ENCODE measurements at places on chromosomes 4 and X.

DNA sequence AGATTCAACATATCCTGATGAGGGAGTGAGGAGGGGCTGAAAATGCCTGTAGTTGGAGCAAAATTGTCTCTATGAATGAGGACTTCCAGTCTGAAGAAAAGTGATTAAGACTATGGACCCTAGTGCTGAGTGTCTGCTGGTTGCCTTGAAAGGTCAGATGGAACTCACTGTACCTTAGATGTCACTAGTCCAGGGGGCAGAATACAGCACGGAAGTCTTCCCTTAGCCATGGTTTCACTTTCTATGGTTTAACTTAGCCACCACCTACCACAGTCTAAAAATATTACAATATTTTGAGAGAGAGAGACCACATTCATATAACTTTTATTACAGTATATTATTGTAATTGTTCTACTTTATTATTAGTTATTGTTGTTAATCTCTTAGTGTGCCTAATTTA lies 223.1 kb downstream of the FMR1NB start:
- no peak for DNase-seq

GRCh38 chr4:98937986-98938720 lies 9.2 kb upstream of the EIF4E start:
- no peak for DNase-seq

GRCh38 chr4:1347410-1347864 lies 429 bp downstream of the UVSSA start:
- peak; percentile 73 for DNase-seq

- DNase-seq = peak; percentile 53
Measured at GRCh38 chr4:181566490-181566889, 676.7 kb upstream of the TENM3 start.

GRCh38 chrX:44234541-44234940 lies 108.9 kb downstream of the EFHC2 start:
- no peak for DNase-seq

- no peak for DNase-seq
Measured at GRCh38 chr4:1579001-1579900, 104.9 kb downstream of the FAM53A start.

DNA sequence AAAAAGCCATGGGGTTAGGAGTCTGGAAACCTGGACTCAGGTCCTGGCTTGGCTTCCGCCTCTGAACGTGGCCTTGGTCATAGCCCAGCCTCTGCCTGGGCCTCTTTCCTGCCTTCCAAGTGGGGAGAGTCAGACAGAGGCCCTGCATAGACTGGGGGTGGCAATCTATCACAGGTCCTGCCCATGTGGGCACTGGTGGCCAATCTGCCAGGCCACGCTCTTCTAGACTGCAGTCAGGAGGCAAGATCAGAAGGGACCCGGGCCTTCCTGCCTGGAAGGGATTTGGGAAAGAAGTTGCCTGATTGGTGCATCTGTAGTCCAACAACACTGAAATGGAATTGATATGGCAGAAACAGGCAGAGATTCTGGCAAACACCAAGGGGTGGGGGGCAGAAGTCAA lies 46.1 kb downstream of the CNGA2 start:
- DNase-seq = no peak

DNA sequence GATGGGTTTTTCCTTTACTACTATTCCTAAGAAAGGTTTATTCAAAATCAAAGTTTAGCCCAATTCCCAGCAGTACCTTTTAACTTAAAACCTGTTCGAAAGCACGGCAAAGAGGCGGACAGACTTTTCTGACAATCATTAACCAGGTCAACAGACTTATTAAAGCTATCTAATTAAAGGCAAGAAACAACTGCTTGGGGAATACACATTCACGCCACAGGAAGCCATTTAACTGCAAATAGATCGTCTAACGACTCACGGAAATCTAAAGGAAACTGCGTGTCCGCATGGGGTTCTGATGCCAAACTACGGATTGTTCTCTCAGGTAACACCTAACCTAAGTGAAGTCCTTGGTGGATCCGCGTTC lies 663 bp upstream of the USP53 start:
- no peak for DNase-seq

DNA sequence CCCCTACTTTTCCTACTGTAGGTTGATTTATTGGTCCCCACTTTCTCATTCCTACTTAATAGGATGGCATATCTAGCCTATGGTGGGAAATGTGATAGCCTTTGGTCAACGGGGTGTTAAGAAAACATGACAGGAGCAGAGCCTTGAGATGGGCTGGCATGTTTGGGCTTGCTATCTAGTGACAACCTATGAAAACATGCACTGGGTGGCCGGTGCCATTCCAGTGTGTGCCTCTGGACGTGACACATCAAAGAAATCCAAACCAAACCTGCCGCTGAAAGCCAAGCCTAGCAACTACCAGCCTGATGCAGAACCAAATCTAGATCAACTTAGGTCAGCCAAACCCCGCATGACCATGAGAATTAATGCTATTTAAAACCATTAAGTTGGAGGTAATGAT lies 317.6 kb downstream of the DMD start:
- DNase-seq = no peak

DNA sequence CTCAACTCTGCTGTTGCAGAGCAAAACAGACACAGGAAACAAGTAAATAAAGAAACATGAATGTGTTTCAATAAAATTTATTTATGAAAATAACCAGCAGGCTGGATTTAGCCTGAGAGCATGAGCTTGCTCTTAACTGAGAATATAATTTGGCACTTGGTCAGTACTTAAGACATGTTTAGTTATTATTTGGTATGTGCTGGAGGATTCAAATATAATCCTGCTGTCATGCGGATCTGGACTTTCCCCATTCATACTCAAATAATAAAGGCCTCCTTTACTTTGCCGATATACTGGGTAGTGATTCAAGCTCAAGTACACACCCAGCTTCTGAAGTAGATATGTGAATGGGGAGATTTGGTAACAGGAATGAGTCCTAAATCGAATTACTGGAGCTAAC lies 465.5 kb upstream of the HS3ST1 start:
- DNase-seq = no peak

DNA sequence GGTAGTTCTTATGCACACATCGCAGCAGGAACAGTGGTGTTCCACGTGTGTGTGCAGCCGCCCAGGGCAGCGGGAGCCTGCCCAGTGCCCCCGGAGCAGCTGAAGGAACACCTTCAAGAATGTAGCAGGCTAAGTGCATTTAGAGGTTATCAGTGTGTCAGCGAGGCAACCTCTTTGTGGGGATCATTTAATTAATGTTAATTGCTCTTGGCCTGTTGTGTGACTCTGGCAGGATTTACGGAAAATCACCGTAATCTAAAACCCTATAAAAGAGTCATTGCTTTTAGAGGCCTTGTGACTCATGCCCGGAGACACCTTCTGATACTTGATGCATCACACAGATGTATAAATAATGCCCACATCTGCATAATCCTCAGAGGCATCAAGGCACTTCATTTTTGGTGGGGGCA lies 47.3 kb upstream of the GATB start:
- no peak for DNase-seq

GRCh38 chrX:139929876-139930275 lies 3.0 kb downstream of the ATP11C start:
- no peak for DNase-seq

DNA sequence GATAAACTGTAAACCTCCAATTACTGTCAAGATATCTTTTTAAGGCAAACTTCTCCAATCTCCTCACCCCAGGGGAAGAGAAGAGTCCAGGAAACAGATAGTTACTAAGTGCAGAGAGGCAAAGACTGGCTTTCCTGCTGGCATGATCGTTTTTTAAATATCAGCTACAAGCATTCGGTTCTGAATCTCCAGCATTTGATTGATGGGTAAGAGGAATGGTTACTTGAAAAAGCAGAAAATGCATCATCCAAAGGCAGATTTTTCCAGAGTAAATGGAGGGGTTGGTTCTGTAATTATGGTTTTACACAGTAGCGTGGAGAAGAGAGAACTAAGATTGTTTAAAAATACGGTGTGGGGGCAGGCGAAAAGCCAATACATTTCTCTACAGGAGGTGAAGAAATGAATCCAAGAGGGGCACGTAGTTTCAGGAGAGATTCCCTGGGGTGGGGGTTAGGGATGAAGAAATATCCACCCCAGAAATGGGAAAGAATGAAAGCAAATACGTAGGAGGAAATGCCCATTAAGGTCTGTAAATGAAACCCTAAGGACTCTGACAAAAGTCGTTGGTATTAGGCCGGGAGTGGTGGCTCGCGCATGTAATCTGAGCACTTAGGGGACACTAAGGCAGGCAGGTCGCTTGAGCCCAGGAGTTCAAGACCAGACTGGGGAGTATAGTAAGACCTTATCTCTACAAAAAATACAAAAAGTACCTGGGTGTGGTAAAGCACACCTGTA lies 248.3 kb downstream of the DHRSX start:
- DNase-seq = no peak

DNA sequence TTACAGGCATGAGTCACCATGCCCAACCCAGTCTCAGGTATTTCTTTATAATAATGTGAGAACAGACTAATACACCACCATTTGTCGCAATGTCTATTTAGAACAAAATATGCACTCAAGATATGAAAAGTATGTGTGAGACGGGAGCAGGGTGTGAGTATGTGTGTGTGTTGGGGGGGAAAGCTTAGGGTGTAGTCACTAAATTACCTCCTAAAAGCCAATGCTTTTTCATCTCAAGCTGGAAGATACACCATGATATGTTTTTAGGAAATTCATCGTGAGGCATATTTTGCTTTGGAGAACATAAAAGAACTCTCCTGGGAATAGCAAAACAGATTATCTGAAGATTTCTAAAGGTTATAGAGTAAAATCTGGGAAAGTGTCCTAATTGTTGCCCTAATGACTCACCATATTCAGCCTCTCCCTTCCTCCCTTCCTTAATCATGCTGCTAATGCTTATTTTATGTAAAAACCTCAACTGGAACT lies 262.7 kb downstream of the PDHA2 start:
- DNase-seq = no peak

GRCh38 chrX:68732906-68733493 lies 85.5 kb downstream of the STARD8 start:
- peak; percentile 70 for DNase-seq

DNA sequence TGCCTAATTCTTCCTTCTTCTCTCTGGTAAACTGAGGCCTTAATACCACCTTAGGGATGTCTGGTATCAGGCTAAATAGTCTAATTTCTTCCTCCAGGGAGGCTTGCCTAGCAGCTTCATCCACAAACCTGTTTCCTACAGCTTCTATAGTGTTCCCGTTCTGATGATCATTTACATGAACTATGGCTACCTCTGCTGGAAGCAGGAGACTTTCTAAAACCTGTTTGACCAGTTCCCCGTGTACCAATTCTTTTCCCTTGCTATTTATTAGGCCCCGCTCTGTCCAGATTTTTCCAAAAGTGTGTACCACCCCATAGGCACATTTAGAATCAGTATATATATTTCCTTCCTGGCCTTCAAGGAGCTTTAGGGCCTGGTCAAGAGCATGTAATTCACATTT lies 5.8 kb upstream of the USP38 start:
- DNase-seq = no peak

DNA sequence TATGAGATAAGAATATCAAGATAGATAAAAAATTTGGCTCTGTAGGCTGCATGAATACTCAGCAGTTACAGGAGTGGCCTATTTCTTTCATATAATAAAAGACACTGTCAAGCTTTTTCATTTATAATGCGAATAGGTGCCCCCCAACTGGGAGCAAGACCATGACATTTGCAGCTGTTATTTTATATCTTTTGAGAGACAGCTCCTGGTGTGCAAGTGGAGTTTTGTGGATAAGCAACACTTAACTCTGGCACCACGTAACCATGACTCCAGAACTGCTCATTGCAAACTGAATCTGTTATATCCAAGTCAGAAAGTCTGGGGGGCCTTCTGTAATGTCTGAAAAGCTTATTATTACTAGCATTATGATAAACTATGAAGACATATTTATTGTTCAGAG lies 1372.4 kb downstream of the C4orf33 start:
- no peak for DNase-seq

GRCh38 chr4:10623241-10623640 lies 61.3 kb downstream of the CLNK start:
- DNase-seq = no peak

DNA sequence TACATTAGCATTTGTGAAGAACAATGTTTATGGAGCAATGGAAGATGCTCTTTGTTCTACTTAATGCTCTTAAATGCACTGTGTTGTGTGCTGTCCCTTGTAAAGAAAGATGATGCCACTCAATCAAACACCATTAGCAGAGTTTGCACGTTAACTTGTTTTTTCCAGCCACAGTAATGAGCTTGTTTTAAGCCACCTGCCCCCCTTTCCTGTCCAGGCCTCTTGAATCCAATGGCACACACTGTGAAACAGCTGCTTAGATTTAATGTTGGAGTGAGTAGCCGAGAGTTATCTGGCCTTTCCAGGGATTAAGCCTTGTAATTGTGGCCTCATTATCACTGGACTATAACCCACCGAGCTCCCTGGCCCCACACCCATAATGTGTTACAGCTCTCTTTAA lies 86.0 kb downstream of the PAK3 start:
- no peak for DNase-seq
